ENCODE measurements at places on chromosomes 16 and 17.

DNA sequence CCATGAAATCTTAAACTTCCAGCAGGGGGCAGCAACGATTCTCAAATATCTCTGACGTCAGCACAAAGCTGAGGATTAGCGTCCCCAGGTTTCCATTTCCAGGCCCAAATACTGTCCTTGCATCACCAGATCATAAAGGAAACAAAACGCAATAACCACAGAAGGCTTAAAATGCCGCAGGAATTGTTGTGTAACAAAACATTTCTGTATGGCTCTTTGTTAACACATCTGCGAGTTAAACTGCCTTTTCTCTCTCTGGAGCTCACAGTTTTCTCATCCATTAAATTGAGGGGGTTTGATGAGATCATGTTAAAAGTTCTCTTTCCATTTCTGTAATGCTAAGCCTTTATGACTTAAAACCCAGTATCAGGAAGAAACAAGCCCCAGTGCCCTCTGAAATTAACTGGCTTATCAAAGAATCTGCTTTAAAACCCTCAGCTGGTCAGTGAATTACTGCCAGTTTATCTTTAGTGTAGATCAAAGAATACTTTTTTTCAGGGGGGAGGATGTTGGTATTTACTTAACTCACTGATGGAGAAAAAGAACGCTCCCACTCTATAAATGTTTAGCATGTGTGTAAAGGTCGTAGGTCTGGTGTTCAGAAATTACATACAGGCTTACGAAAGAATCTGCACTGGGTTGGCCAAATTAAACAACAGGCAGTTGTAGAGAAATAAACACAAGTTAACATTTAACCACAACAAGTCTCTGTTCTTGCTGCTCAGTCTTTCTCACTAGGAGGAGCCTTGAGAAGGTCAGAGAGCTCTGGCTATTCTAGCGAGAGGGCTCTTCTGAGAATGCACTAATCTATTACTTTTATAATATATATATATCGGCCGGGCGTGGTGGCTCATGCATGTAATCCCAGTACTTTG lies 10.6 kb upstream of the TERF2 start:
- peak; percentile 62 for DNase-seq

- peak; percentile 17 for DNase-seq
These were observed 575.8 kb downstream of the TOX3 start for GRCh38 chr16:51971184-51971583.

- DNase-seq: no peak
These were observed 247.8 kb downstream of the XYLT1 start for GRCh38 chr16:17222871-17223401.

- DNase-seq: no peak
These were observed 211.5 kb upstream of the AXIN2 start for GRCh38 chr17:65772989-65773388.

DNA sequence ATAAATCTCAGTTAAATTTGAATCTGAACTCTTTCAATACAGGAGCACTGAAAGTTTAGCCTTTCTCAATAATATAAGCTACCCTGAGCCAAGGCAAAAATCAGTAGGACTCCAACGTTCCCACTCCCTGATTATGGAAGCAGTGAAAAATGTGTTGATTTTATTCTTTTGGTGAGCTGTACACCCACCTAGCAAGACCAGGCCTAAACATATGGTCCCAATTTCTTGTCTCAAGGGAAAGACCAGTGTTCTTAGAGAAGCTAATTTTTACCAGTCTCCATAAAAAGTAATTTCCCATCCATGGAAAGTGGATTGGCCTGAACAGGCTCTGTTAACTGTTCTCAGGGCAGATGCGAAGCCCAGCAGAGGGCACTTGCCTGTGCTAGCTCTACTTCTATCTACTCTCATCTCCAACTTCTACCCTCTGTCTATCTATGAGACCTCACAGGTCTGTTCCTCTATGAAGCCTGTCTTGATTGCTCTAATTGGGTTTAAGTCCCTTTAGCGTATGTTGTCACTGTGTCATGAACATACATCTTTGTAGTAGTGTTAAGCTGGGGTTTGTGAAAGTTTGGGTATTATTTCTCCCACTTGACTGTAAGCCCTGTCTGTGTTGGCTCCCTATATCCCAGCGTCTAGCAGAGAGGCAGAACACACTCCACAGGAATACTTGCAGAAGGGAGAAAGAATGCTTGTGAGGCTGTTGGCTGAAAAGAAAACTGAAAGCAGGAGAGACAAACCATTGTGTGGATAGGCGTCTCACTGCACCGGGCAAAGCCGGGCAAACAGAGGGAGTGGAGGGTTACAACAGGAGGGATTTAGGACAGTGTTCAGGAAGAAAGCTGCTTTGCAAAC lies 167.1 kb upstream of the MAF start:
- DNase-seq: no peak

DNA sequence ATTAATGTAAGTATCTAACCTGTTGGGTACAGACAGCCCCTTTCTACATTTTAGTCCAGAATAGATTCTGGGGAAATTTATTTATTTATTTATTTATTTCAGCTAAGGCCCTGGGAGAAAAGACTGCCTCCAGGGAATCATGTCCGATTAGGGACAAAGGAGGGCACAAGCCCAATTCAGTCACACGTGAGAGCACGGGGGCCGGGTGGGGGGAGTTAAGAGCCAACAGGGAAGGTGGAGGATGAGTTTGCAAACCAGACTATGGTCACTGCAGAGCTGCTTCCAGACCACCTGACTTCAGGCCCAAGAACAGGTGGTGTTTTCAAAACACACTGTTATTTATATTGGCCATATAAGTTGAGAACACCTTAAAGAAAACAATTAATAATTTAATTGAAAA lies 1.6 kb upstream of the ZFHX3 start:
- DNase-seq: no peak

DNA sequence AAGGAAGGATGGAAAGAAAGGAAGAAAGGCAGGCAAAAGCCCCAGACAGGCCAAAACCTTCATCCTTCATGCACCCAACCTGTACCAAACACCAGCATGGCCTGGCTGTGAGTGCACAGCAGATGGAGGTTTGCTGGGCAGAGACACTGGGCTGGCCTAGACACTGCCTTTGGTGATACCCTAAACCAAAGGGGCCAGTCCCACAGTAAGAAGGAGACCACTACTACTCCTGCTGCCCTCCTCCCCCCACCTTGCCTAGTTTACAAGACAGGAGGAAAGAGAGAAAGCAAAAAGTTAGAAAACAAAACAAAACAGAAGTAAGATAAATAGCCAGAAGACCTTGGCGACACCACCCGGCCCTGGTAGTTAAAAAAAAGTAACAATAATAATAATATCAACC lies 19.1 kb downstream of the QPRT start:
- DNase-seq: no peak

- no peak for DNase-seq
These were observed 47.8 kb upstream of the ZC3H18 start for GRCh38 chr16:88522276-88522949.

DNA sequence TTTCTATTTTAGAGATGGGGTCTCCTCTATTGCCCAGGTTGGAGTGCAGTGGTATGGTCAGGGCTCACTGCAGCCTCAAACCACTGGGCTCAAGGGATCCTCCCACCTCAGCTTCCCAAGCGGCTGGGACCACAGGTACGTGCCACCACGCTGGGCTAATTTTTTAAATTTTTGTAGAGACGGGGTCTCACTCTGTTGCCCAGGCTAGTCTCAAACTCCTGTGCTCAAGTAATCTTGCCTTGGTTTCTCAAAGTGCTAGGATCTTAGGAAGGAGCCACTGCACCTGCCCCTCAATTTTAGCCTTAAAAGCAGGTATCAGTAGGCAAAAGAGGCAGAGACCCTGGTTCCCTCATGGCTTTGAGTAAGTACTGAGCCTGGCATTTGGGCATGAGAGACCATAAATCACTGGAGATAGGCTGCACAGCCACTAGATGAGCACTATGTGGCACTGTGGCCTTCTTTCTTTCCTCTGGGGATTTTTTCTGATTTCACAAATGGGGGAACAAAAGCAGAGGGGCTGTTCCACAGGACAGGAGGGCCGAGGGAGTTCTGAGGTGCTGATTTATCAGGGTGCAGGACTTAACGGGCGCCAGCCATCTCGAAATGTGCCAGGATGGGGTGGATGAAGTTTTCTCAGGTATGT lies 82.2 kb downstream of the PLXDC1 start:
- peak; percentile 35 for DNase-seq

GRCh38 chr16:28898266-28898665 lies 20.0 kb downstream of the ATP2A1 start:
- DNase-seq: no peak

- no peak for DNase-seq
These were observed 153.4 kb downstream of the SALL1 start for GRCh38 chr16:50997679-50998078.

DNA sequence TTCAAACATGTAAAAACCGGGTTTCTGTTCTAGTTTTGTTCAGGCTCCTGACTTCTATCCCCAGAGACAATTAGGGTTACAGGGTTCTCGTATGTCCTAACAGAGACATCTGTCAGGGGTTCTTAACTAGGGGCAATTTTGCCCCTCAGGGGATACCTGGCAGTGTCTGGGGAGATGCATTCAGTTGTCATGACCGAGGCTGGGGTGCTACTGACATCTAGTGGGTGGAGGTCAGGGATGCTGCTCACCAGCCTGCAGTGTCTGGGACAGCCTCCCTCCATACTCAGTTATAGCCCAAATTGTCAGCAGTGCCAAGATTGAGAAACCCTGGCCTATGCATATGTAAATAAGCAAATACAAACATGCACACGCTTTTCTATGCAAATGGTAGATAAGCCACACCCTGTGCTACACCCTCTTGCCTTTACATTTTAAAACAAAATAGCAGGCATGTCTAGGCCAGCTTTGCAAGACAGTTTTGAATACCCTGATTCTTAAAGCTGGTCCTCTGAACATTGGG lies 37.4 kb downstream of the CLEC16A start:
- no peak for DNase-seq

GRCh38 chr16:92431-93339 lies 14.7 kb downstream of the MPG start:
- no peak for DNase-seq

DNA sequence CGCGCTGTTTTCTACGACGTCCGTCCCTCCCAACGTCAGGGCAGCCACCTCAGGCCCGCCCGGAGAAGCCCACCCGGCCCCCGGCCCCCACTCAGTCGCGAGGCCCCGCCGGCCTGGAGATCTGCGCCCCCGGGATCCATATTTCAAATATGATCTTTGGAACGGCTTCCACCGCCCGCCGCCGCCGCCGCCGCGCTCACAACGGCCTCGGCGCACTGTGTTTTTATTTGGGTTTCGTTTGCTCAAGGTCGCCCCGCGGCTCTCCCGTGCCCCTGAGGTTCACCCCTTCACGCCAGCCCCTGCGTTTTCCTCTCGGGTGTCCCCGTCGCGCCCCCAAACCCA lies 4.2 kb upstream of the CBX4 start:
- DNase-seq: no peak

- DNase-seq: no peak
These were observed 117.0 kb downstream of the AATF start for GRCh38 chr17:37065486-37066321.

- no peak for DNase-seq
These were observed 2.9 kb upstream of the IFI35 start for GRCh38 chr17:43003542-43004172.

DNA sequence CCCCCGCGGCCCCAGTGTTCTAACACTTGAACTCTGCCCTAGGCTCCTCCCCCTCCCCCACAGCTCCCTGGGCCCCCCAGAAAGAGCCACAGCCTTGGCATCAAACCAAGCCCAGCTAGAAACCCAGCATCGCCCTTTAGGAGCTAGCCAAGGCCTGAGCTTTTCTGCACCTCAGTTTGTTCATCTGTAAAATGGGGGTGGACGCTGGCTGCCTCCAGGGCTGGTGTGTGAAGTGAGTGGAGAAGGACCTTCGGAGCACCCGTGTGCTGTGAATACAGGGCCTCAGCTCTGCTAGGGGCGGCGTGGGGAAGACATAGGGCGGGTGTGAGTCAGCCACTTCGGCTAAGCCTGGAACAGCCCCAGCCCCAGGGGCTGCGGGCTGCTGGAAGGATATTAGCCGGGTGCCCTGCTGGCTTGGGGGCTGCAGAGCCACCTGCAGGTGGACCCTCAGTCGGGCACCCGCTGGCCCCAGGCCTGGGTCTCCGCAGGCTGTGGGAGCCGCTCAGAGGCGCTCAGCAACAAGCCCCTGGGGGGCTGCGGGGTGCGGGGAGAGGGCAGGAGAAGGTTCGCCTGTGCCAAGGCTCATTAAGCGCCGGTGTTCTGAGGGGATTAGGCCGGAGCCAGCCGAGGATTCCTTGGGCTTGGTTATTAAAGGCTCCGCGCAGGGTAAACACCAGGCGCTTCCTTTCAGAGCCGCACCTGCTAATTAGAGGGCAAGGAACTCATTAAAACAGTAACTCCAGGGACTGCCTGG lies 217.0 kb upstream of the CIBAR2 start:
- peak; percentile 87 for DNase-seq

- no peak for DNase-seq
These were observed 101.4 kb upstream of the HSBP1 start for GRCh38 chr16:83706394-83706793.

GRCh38 chr17:28953444-28954118 lies 2.3 kb upstream of the PHF12 start:
- peak; percentile 40 for DNase-seq

DNA sequence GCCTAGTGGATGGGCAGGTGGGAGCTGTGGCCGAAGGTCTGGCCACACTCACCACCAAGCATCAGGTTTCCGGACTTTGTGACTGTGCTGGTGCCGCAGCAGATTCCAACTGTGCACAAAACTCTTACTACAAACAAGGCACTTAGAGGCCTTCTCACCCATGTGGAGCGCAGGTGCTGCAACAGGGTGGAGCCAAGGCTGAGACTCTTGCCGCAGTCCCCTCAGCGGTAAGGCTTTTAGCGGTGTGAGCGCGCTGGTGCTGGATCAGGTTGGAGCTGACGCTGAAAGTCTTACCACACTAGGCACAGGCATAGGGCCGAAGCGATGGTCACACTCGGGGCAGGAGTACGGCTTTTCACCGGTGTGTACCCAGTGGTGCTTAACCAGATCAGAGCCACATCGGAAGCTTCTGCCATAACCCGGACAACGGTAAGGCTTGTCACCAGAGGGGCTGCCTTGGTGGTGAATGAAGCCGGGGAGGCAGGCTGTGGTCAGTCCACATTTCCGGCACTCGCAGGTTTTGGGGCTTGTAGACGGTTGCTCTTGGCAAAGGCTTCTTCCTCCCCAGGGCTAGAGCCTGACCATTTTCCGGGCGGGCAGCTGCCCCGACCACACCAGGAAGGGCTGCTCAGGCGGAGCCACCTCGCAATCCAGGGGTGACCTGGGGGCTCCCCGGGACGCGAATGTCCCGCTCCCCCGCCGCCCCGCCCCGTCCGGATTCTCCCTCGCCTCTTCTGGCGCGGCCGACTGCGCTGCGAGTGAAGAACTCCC lies 1.0 kb upstream of the ARMC5 start:
- DNase-seq: no peak

All from NCI-H1105 treated with DMSO at 0.1 percent for 48 hours (cell line).